ENCODE measurements at places on chromosomes 3 and 15.

GRCh38 chr3:55297706-55298105, 189.4 kb downstream of the WNT5A start:
- no peak for DNase-seq

DNA sequence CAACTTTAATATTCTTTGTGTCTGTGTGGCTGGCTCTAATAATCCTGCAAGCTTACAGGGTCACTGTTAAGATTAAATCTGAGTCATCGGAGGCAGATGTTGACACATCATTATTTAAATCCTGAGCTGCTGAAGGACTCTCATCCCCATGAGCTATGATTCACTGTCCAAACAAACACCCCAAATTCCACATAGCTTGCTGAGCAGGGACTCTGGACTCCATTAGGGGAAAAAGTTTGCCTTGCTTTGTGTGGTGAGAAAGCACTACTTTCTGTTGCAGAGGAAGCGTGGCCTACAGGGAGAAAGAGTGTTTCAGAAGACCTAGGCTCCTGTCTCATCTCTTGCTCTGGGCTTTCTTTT, 213.7 kb downstream of the PDCD6IP start:
- no peak for DNase-seq

DNA sequence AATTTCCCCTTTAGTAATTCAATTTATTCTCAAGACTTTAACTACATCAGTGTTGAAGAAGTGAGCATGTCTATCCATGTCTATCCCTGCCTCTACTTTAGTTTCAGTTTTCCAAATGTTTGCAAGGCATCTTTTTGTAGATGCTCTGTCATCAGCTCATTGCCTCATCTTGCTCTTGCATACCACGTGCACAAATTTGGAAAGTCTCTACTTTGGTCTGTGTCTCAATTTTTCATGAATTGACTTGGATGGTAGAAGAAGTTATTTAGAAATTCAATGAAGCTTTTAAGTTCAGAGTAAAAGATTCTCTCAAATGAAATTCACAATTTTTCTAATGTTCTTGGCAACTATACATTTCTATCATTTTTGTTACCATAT, 55.3 kb downstream of the CLDN1 start:
- DNase-seq: no peak

- peak; percentile 18 for DNase-seq
Observed at GRCh38 chr15:78438619-78439285, 736 bp downstream of the IREB2 start.

DNA sequence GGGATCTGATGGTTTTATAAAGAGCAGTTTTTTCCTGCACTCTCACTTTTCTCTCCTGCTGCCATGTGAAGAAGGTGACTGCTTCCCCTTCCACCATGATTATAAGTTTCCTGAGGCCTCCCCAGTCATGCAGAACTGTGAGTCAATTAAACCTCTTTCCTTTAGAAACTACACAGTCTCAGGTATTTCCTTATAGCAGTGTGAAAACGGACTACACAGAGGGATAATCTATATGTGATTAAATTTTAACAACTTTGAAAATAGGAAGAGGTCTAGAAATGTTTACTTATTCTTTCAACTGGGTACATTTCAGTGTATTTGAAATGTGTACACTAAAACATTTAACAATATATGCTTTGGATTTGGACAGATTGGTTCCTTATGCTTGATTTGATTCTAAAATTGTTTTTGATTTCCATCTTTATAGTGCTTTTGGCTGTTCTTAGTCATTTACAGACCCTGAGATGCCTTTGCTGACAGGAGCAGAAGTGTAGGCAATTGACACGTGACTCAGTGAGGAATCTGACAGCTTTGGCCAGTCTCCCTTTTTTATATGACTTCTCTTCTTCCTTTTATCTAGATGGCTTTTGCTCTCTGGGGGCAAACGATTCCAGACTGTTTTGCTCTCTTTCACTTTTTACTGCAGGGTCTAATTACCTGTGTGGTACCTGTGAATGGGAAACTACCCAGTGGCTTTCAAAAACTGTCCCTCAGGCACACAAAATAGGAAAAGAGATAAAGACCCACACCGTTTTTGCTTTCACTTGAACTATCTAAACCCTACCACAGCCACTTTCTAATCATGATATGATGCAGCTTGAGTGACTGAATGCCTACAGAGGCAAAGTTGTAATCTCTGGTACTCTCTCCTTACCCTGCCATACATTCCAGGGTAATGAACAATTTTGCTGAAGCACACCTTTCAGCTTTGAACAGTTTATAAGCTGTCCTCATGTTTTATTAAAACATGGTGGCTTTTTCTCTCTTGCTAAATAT, 422.6 kb downstream of the ROBO1 start:
- DNase-seq: no peak

DNA sequence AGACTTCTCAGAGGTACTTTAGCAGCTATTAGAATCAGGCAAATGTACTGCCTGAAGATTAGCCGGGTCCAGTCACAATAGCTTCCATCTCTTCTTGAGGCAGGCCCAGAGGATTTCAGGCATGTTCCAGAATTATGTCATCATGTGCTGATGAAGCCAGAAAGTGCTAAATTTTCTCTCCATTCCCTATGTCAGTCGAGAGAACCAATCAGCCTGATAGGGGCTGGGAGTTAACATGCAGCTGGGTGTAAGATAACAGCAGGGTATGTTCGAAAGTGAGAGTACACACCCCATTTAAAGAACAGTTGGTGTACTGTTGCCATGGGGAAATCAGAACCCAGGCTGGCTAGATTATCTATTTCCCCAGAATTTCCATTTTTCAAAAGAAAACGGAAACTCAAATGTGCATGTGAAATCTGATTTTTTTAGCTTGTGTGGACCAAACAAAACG, 48.7 kb downstream of the MYH15 start:
- DNase-seq: no peak

- no peak for DNase-seq
Observed at GRCh38 chr3:12705981-12706380, 42.1 kb upstream of the RAF1 start.

DNA sequence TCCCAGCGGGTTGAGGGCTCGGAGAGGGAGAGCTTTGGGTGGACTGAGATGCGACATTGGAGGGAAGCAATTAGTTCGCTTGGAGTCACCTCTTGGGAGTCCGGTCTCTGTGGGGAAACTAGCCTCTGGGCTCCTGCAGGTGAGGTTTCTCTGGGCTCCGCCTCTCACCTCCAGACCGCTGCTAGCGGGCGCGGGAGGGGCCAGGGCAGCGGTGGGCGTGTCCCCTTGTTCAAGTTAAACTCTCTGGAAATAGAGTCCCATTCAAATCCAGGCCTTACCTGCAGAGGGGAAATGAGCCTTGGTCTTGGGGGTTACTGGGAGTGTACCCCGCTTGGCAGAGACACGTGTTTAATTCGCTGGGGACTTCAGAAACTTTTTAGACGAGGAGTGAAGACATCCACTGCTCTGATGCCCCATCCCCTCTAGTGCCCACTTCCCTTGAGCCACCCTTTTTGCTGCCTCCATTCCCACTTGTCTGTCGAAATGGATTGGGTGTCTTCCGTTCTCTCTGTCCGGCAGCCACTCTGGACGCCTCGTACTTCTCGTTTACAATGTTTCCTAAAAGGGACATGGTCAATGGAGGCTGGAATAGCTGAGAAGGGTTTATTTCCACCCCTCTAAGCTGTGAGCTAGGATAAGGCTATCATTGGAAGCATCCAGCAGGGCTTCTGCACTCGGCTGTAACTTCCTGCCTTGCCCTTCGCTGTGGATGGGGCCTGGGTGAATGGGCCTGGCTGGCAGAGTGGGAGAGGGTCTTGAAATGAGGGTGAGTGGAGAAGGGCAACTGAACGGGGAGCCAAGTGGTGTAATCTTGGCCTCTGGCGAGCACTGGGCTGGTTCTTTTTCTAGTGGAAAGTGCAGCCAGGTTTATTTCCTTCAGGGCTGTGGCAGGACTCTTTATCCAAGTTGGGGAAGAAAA, 1.1 kb downstream of the MITF start:
- DNase-seq: no peak

DNA sequence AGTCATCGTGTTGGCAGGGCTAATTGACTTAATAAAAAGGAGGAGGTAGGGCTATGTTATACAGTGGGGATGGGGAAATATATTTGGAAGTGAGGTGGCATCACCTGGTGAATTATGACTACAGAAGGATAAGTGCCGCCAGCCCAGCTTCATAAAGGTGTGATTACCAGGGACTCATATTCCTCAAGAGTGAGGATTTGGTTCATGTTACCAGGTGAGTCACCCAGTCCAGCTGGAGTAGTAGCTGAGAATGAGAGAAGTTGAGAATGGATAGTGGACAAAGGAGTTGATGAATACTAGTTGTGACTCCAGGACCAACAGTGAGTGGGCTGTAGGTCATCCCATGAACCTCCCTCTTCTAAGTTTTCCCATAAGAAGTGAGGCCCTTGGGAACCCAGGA, 143.0 kb upstream of the GALNT15 start:
- DNase-seq: no peak

- no peak for DNase-seq
Observed at GRCh38 chr15:38506997-38507396, 53.1 kb downstream of the FAM98B start.

- DNase-seq: no peak
Observed at GRCh38 chr3:193556841-193557240, 2.1 kb upstream of the ATP13A4 start.

- no peak for DNase-seq
Observed at GRCh38 chr3:71217640-71218222, 365.8 kb downstream of the FOXP1 start.

DNA sequence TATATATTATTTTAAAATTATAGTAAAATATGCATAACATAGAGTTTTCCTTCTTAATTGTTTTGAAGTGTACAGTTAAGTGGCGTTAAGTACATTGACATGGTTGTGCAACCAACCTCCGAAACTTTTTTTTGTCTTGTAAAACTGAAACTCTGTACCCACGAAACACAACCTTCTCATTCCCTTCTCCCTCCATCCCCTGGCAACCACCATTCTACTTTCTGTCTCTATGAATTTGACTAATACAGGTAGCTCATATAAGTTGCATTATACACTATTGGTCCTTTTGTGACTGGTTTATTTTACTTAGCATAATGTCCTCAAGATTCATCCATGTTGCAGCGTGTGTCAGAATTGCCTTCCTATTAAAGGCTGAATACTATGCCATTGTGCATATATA, 179.4 kb downstream of the SATB1 start:
- no peak for DNase-seq

DNA sequence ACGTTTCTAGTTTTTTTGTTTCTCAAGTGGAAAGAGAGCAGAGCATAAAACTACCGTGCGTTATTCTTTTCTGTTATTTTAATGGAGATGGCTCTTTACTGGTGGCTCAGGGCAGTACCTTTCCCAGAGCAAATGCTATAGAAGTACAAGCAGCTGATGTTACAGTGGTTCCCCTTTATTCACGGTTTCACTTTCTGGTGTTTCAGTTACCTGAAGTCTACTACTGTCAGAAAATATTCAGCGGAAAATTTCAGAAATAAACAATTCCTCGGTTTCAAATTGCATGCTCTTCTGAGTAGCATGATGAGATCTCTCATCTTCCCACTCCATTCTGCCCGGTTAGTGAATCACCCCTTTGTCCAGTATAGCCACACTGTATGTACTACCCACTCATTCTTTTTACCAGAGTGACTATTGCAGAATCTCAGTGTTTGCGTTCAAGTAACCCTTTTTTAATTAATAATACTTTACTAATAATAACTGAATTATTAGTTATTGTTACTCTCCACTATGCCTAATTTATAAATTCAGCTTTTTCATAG, 597.5 kb upstream of the ROBO2 start:
- DNase-seq: no peak

DNA sequence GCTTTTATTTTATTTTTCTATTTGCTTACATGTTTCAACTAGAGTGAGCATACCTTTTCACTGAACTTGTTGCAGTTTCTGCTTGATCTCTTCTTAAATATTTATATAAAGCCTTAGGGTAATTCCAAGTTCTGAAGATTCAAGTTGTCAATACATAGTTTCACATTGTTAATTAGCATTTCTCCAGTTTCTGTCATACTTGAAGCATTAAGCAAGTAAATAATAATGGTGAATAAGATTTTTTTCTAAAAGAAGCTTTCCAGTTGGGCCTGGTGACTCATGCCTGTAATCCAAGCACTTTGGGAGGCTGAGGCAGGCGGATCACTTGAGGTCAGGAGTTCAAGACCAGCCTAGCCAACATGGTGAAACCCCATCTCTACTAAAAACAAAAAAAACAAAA, 53.9 kb downstream of the CALML4 start:
- DNase-seq: no peak

- DNase-seq: no peak
Observed at GRCh38 chr3:175108613-175109151, 249.5 kb downstream of the NAALADL2 start.

DNA sequence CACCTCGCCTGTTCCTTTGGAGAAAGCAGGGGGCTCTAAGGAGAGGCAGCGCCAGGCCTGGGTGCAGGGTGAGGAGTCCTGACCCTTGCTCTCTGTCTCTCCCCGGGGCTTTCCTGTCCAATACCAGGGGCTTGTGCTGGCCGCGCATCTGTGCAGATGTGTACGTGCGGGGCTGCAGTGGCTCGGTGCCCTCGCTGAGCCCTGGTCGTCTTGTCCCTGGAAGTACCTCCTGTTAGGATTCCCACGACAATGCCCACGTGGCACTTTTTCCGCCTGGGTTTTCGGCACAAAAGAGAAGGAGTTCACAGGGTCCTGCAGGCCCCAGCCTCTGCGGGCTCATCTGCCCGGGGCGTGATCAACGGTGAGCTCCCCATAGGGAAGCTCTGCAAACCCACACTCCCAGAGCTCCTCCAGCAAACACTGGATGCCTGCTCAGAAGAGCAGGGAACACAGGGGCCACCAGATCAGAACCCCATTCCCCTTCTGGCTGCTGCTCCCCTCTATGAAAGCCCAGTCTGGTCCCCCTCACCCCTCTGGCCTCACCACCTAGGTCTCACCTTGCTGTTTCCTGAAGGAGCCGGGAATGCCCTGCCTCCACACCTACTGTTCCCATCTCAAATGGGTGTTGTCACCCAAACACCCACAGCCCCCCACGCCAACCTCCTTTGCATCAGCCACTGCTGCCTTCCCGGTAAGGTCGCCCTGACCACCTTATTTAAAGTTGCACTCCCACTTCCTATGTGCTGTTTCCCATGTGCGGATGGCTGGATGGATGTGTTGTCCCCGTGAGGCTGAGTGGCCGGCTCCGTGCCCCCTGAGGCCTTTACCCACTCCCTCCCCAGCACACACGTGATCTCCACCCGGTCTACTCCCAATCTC, 62.6 kb upstream of the PRR20G start:
- no peak for DNase-seq

GRCh38 chr3:38148311-38148882, 9.9 kb downstream of the MYD88 start:
- DNase-seq: no peak

GRCh38 chr3:30872879-30873278, 21.6 kb downstream of the GADL1 start:
- no peak for DNase-seq

GRCh38 chr3:119834754-119835370, 53.0 kb downstream of the NR1I2 start:
- DNase-seq: no peak

GRCh38 chr15:59550956-59551355, 60.6 kb upstream of the GCNT3 start:
- no peak for DNase-seq

DNA sequence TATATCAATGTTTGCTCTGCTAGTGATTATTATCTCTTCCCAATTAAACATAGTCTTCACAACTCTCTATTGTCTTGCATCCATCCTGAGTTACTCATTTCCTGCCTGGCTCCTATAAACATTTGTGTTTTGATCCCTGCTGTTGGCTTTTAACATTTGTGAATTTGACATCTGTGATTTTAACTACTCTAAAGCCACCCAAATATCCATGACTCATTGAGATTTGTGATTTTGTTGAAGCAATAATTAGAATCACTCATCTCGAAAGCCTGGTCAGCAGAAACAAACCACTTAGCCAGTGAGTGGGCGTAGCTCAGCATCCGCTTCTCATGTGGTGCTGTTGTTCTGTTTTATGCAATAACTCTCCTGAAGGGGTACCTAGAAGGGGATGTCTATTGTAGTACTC, 174.3 kb upstream of the ZBTB20 start:
- no peak for DNase-seq
